ENCODE measurements at places on chromosomes 6 and 20.

DNA sequence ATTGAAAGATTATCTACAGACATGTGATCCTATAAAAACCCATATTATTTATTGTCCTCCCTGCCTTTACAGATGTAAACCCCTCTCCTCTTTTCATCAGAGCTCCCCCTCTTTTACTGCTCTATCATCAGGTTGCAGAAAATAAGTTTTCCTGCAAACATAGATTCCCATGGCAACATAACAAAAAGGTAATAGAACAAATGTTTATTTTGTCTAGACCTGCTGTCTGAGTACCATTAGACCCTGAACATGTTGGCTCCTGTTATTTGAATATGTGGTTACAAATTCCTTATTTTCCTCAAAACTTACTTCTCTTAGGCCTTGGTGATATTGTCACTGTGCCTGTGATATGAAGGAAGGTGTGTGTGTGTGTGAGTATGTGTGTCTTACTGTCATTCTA lies 11.5 kb downstream of the MAPK14 start:
- peak; percentile 31 for DNase-seq

DNA sequence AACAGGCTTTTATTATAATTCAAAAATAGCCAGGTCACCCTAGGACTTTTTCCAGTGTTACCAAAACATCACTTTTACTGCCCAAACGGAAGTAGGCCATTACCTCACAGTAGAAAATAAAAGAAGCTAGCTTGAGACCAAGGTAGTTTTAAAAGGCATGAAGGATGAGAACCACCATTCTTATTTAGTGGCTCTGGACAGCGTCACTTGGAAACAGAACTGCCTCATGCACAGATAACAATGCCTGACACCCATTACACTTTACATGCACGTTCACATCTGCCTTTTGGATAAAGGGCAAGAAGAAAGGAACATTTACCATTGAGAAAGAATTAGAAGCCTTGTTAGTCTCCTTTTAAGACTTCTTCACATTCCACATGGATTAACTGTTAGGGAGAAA lies 1.9 kb upstream of the PAQR8 start:
- no peak for DNase-seq

GRCh38 chr6:166314454-166314853 lies 6.3 kb upstream of the PRR18 start:
- no peak for DNase-seq

DNA sequence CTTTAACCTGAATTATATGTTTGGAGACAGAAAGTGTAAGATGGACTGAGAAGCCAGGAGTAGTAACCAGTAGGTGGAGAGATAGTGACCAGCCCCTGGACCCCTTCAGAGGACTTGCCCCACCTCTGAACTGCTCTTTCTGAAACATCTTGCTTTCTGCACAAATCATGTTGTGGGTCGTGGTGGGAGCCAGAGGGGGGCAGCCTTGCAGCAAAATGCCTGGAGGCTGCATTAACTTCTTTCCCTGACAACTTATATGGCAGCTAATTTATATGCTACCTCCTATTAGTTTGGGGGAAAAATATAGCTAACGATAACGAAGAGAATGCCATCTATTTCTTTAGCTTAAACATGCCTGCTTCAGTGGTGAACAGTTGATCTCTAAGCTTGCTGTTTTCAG lies 859.8 kb downstream of the MAFB start:
- DNase-seq, result no peak

- DNase-seq, result no peak
Observed at GRCh38 chr20:45308117-45308778, at the start of gene MATN4. TSS of gene MATN4 (minus strand) at chr20:45308299. CDS start at chr20:45305582, 2,717 bp downstream.

DNA sequence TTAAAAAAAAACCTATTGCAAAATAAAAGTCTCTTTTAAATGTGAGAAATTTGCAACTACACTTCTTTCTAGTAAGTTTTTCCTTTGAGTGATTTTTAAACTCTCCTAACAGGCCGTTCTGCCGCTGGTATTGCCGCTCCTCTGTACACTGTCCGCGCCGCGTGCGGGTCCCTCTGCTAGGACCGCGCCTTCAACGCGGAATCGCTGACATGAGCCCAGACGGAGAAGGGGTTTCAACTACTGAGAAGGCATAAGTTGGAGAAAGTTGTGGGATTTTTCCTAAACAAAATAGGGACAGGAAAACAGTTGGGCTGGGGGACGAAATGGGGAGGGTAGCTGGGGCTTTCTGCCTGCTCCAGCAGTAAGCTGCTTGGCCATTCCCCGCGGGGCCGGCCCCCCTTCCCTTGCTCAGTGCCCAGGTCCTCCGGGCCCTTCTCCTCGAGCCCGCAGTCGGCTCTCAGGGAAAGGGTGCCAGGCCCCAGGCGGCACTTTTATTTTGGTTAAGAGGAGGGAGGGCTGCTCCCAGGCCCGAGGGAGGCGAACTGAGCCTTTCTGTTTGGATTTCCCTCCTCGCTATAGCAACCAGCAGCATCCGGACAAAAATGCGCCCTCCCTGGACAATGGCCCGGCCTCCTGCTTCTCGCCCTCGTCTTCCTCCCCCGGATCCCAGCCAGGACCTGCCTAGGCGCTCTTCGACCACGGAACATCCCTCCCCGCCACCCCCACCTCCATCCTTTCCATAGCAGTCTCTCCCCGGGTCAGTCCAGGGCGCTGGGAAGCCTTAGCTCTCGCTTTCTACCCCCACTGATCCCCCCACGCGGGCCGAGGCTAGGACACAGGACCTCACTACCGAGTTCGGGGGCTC lies 6.8 kb upstream of the POU3F2 start:
- no peak for DNase-seq

GRCh38 chr20:62905536-62906117 lies 20.7 kb downstream of the DIDO1 start:
- no peak for DNase-seq

GRCh38 chr6:33716379-33716778 lies 4.9 kb upstream of the UQCC2 start:
- peak; percentile 67 for DNase-seq

DNA sequence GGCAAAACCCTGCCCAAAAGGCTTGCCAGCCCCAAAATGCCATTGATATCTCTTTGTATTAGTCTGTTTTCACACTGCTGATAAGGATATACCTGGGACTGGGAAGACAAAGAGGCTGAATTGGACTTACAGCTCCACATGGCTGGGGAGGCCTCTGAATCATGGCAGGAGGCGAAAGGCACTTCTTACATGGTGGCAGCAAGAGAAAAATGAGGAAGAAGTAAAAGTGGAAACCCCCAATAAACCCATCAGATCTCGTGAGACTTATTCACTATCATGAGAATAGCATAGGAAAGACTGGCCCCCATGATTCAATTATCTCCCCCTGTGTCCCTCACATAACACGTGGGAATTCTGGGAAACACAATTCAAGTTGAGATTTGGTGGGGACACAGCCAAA lies 28.6 kb downstream of the MBOAT1 start:
- no peak for DNase-seq

GRCh38 chr6:140758169-140758877 lies 1374.4 kb upstream of the GJE1 start:
- DNase-seq, result no peak

DNA sequence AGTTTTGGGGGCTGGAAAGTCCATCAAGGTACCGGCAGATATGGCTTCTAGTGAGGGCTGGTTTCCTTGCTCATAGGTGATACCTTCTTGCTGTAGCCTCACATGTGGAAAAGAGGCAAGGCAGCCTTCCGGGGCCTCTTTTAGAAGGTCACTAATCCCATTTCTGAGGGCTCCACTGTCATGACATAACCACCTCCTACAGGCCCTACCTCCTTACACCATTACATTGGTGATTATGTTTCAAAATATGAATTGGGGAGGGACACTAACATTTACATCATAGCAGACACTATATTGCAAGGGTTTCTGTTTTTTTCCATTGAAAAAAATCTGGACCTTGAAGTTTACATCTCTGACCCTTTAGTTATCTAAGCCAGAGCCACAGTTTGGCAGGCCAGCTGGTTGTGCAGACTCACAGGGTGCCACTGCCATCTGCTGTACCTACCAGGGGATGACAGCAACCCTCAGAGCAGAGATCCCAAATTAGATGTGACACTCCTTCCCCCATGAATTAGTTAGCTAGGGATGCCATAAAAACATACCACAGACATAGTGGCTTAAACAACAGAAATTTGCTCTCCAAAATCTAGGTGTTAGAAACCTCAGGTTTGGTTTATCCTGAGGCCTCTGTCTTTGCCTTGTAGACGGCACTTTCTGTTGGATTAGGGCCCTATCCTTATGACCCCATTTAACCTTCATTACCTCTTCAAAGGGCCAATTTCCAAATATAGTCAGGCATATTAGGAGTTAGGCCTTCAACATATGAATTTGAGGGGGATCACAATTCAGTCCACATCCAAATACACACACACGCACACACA lies 166.4 kb upstream of the RNF217 start:
- DNase-seq, result peak; percentile 33

GRCh38 chr20:37902504-37903313 lies at the start of gene VSTM2L:
TSS of gene VSTM2L (plus strand) at chr20:37903127. CDS start at chr20:37903351, 224 bp downstream.
- peak; percentile 81 for DNase-seq

- no peak for DNase-seq
Observed at GRCh38 chr6:30640481-30640880, 6.5 kb upstream of the C6orf136 start.

- no peak for DNase-seq
Observed at GRCh38 chr20:20005342-20005741, 11.8 kb upstream of the NAA20 start.

DNA sequence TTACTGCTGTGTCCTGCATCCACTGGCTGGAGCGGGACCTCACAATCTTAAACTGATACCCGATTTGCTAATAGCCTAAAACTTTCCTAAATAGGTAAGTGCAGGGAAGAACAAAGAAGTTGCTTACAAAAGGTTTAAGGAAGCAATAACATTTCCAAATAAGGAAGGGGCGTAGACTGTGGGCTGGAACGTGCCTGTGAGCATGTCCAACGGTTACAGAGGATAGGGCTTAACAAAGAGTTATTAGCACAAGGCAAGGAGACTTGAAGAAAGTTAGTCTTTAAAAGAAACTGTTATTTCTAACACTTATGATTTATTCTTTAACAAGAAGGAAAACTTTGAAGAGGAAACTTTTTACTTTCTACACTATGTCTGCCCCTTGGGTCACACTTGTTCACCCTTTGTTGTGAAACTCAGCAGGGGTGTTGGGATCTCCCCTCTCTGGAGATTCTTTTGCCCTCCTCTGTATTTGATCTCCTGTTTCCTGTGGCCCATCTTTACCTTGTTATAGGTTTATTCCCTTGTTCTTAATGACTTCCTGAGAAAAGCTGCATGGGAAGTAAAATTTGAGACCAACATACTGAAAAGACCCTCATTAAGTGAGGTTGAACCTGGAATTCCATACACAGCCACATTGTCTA lies 28.7 kb downstream of the KAT14 start:
- DNase-seq, result no peak

GRCh38 chr20:1888796-1889463 lies 6.3 kb upstream of the SIRPA start:
- peak; percentile 56 for DNase-seq

- DNase-seq, result no peak
Observed at GRCh38 chr20:34712525-34713192, 8.5 kb downstream of the TP53INP2 start.

DNA sequence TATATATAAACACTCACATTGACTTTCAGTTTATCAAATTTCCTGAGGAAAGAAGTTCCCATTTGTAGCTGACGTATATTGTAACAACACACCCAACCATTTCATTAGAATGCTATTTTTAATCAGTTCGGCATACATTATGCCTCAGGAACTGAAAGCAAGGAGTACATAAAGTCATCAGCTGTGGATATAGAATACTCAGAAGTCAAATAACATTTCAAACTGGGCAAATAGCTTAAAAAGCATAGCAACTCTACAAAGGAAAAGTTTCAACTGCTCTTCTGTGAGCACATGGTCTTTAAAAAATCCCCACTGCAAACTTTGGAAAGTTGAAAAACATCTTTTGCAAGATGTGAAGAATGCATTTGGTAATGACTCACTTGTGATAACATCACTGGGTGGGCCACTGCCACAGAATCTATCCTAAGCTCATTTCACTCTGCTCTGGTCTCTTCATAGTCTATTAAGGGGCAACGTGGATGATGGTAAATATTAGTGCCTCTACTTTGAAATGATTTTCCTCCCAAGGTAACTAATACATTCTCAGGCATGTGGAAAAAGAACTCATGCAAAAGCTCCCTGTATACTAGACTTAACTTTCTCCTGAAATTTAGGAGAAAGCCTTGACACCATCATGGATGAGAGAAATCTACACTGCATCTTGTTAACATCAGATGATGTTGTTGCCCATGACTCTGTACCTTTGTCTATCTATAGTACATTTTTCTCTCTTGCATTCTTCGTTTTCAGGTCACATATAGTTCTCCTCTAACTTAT lies 49.2 kb downstream of the FYN start:
- DNase-seq, result peak; percentile 4

DNA sequence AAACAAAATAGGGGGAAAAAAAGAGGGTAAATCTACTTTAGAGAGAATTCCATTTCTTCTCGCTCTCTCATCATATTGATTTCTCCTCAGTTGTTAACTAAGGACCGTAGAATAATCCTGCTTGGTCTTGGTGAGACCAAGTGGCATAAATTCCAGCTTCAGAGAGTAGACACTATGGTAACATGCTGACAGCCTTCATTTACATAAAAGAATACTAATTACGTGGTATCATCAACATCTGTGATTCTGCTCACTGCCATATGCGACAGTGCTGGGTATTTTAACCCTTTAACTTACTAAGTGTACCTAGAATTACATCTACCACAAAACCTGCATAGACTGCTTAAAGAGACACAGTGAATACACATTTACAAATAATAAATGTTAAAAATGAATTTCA lies 27.1 kb downstream of the TOMM6 start:
- DNase-seq, result no peak

DNA sequence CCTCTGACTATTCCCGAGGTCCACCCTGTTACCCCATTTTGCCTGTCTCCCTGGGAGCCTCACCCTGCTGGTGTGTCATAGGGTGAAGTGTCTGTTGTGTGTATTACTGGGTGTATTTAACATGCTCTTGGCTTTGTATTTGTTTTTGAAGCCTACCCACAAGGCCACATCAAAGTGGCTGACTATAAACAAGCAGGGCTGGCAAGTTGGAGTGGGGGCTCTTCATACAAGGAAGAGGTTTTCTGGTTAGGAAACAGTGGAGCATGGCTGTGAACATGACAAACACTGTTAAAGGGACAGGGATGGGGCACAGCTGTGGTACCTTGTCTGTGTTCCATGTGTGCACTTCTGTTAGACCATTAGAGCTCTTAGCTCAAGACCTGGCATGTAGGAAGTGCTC lies 26.3 kb downstream of the HECA start:
- DNase-seq, result no peak

- peak; percentile 35 for DNase-seq
Observed at GRCh38 chr20:33337119-33337518, 54.1 kb downstream of the BPIFB1 start.

DNA sequence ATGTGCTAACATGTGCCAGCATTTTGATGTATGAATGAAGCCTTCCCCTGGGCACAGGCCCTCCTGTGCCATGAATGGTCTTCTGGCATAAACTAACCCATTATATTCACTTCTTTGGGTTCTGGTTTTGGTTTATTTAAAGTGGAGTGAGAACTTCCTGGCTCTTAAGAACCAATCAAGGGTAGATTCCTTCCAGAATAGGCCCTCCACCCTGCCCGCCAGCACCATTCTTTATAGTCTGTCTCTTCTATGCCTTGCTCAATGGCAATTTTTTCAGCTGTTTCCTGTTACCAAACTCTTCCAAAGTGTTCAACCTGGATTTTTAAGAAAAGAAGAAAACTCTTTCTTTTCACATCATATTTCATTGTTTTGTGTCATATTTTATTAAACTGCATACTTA lies 44.1 kb downstream of the VEGFA start:
- DNase-seq, result no peak

Measured in RWPE1 (cell line).